Endothelial cell (in vitro differentiated cells): ENCODE measurements at places on chromosomes 1 and 21. TPM values are rescaled to one million over a fixed set of nuclear protein-coding genes. Genes with fewer than 3 reads are reported as not detected.
A peak's percentile ranks its signal among the peaks of the same experiment; 100 is the strongest.

CYP2J2 gene
- total RNA-seq = 0.64 TPM

DNA sequence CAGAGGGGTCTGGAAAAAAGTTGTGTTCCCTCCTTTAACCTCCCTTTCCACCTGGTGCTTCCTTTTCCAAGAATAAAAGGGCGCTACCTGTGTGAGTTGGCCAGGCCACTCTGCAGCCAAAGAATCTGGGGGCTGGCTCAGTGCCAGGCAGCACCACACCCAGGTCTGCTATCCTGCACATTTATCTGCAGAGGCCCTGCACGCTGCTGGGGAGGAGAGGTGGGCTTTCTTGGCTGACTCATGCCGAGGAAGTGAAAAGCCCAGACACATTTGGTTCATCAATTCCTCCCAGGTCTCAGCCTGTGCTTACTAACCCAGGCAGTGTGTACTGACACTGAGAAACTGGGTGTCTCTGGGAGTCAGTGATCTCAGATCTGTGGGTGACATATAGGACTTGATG, 79.8 kb upstream of the F3 start:
- no peak for DNase-seq
- no peaks in the 10 kb centered on the region for H3K36me3 ChIP-seq
- H3K4me1 ChIP-seq = no peaks in the 10 kb centered on the region
- no peak overlapping the region for H3K4me3 ChIP-seq
- H3K27me3 ChIP-seq = peaks cover 3% of the 10 kb centered on the region

TMCC2 gene
- 5.6 TPM for total RNA-seq

DNA sequence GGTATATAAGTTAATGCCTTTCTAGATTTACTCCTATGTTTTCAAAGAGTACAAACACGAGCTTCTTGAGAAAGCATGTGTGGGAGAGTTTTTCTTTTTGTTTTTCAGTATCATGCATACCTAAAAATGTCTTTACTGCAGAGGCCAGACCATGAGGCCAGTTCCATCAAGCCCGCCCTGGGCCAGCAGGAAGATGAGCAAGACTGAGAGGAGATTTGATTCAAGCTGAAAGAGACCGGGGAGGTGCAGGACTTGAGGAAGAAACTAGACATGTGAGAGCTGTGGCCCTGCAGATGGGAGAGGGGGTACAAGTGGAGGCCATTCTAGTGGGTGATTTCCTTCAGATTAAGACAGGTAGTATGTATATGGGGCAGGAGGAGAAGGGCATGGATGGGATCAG, 33.4 kb upstream of the NTPCR start:
- DNase-seq = no peak
- H3K27me3 ChIP-seq = no peaks in the 10 kb centered on the region
- H3K4me1 ChIP-seq = peaks cover 16% of the 10 kb centered on the region

DNA sequence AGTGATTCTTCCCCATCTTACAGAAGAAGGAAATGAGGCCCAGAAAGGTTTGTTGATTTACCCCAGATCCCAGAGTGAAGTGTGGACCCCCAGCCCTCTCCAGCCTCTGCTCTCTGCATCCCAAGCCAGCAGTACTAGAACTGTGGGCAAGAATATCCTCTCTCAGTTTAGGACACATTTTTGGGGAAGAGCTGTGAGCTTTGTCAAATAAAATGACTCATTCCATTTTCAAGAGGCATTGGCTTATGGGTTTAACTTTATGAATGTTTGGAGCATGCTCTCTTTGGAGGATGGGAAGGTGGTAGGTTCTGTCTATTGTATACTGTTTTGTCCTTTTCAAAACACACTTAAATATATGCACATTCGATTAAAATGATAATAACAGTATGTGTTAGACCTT, 70.6 kb upstream of the CNTN2 start:
- peaks cover 27% of the 10 kb centered on the region for H3K4me1 ChIP-seq
- H3K36me3 ChIP-seq = no peaks in the 10 kb centered on the region
- peaks cover 8% of the 10 kb centered on the region for H3K27me3 ChIP-seq
- H3K4me3 ChIP-seq = no peak overlapping the region
- no peak for DNase-seq
- peak overlapping the region; percentile 32 for H3K27ac ChIP-seq
